Epithelial cell of prostate (primary cell): ENCODE measurements at places on chromosomes 3 and 15.

DNA sequence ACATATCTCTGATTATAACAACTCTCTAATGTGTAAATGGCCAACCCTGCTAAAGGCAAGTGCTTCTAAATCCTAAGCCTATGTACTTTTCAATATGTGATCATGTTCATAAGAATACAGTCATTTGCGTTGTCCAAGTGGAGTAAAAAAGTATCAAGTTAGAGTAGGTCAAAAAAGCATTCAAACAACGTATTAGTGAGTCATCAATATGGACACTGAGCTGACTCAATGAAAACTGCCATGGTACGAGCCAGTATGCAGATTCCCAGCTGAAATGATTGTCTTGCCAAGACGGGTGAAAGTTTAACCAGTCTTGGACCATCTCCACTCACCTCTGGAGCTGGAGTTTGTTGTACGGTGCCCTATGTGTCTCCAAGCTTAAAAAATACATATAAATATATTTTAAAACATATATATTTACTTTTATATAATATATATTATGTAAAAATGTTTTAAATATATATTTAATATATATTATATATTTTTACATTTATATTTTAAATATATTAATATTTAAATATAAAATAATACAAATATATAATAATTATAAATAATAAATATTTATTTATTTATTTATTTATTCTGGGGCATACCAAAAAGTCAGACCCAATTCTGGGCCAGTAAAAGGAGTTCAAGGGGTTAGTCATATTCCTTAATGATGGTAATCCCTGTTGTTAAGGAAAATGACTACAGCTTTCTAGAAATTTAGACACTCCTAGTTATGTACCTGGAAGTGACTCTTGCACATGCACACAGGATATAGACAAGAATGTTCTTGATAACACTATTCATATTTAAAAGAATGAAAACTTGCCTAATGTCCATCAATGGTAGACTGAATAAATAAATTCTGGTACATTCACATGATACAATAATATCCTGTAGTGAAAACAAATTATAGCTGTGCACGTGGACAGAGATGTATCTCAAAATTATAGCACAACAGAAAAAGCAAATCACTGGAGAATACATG is 27.2 kb downstream of the PLSCR4 start:
- no peak for DNase-seq

- DNase-seq = no peak
Observed at GRCh38 chr15:76062286-76062685, 2.5 kb downstream of the TMEM266 start.

DNA sequence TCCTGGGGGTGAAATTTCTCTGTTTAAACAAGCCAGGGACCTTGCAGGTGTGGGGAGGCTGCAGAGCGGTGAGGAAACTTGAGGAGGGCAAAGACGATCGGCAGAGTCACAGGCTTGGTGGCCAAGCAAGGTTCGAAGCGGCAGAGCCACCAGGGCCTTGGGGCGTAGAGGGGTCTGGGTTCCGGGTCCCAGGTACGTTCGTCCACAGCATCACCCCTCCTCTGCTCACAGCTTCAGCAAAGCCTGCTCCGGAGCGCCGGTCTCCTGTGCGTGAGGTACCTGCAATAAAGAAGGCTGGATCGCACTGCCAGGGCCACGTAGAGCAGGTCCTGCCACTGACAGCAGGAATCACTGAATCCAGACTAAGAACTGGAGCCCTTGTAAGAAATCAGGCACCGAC is 66.8 kb upstream of the PCSK6 start:
- no peak for DNase-seq

DNA sequence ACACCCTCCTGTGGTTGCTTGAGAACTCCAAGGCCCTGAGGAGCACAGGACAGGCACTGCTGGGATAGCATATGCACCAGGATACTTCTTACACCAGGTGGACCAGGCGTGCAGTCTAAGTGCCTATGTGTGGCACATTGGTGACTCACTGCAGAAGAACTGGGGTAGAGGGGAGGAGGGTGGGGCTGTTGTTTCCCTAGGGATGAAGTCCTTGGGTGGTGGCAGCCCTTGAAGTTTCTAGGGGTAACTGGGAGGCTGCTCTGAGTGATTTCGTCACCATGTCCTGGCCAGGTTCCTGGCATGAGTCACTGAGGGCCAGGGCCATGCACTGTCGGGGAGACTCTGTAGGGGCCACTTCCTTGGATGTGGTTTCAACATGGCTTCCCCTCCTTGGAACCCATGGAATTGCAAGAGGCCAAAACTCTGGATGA is 15.9 kb downstream of the MYZAP start:
- DNase-seq = peak; percentile 41

DNA sequence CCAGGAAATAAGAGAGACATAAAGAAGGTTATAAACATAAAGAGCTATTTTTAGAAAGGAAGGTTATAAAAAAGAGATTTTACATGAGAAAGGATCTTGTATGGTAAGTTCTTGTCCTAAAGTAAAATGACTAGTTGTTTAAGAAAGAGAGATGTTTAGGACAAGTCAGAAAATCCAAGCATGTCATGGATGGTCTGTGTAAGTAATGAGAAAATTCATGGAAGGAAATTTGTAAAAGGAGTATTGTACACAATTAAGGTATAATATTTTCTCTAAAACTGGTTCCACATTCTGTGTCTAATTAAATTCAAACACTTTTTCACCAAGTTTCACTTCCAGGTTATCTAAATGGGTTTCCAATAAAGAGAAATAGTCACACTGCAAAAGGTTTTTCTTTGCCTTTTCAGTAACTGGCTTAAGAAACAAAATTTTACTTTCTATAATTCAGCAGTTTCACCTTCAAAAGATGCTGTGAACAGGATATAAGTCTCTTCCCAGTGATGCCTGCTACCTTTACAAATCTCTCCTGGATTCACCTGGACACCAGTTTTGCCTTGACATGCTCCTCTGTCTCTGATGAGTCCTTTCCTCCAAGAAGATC is 455.7 kb downstream of the ZIC1 start:
- DNase-seq = no peak

GRCh38 chr15:98503970-98504369 is 144.4 kb upstream of the IGF1R start:
- no peak for DNase-seq

DNA sequence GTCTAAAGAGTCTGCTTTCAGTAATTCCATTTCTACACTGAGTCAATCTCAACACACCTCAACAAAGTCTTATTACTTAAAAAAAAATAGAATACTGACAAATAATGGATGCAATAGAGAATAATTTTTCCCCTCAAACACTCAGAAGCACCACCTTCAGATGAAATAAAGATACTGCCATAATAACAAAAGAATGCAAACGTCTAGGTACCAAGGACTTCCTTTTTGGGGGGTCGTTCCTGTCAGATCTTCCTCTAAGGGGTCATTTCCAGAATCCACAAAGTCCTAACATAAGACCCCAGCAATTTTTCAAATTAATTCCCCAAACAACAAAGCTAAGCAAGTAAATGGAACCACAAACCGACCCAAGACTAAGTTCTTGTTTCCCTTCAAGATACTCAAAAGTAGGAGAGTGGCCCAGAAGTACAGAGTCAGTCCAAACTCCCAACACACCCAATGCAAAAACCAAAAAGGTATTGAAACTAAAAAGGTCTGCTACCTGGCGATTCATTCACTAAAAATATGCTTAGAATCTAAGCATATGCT is 1.3 kb downstream of the RYK start:
- no peak for DNase-seq

DNA sequence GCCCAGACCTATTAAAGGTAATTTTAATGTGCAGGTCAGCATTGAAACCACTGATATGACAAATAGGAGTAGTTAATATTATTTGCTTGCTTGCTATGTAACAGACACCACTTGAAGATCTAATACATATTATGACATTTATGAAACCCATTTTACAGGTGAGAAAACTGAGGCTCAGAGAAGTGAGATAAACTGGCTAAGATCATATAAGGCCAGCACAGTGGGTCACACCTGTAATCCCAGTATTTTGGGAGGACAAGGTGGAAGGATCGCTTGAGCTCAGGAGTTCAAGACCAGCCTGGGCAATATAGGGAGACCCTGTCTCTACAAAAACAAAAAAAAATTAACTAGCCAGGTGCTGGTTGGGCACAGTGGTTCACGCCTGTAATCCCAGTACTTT is 33.1 kb upstream of the EIF4A2 start:
- DNase-seq = no peak

- no peak for DNase-seq
Observed at GRCh38 chr3:72446218-72447058, 401.8 kb downstream of the SHQ1 start.

DNA sequence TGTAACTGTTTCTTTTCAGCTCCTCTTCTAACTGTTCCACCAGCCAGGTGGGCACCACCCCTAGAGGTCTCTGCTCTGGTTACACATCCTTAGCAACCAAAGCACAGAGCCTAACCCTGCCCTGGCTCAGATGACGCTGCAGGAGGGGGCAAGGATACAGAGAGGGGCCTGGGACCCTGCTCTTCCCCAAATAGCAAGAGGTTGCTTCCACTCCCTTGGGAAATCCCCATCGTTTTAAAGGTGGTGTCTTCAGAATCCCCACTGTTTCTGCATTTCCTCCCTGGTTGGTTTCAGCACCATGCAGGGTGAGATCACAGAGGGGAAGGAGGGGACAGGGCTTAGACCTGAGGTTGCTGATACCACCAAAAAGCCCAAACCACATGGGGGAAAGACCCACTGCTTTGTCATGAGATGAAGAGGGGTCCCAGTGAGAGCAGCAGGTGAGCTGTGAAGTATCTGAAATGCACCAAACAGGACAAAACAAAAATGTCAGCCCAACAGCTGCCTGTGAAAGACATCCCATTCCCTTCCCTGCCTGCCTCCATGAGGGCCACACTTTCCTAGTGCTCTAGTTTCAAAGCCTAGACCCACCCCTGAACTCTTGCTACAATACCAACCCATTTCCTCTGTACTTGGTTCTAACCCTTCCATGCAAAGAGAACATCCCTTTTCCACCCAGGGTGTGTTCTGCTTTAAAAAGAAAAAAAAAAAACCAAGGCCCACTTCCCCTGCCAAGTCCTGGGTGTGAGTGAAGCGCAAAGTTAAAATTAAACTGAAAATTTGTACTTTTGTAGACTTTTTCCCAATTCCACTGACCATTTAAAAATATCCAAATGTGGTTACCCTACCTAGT is 29.0 kb downstream of the ANP32A start:
- no peak for DNase-seq

DNA sequence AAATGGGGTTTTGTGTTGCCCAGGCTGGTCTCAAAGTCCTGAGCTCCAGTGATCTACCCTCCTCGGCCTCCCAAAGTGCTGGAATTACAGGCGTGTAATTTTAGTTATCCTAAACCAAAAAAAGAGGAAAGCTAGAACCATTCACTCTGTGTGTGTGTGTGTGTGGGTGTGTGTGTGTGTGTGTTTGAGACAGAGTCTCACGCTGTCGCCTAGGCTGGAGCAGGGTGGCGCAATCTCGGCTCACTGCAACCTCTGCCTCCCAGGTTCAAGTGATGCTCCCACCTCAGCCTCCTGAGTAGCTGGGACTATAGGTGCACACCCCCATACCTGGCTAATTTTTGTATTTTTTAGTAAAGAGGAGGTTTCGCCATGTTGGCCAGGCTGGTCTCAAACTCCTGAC is 84.0 kb downstream of the TFDP2 start:
- DNase-seq = no peak

GRCh38 chr15:65286069-65286703 is 497 bp downstream of the PARP16 start:
- no peak for DNase-seq

GRCh38 chr3:56557831-56558170 is 826 bp downstream of the CCDC66 start:
- DNase-seq = no peak
